Activated T-helper 2 cell treated with anti-CD3 and anti-CD28 coated beads, Interferon-gamma antibody, Interleukin-2, Interleukin-4, amounts not matched to agents 10 μg/mL and 5 μg/mL and 100 μg/mL, durations not matched to agents 14 hours and 24 hours and 36 hours (primary cell): ENCODE measurements at places on chromosomes 11 and 22. TPM values are rescaled to one million over a fixed set of nuclear protein-coding genes. Genes with fewer than 3 reads are reported as not detected.

GRCh38 chr22:25347752-25348102 is 128.3 kb downstream of the CRYBB2 start:
- H3K27ac ChIP-seq, result no peak overlapping the region
- H3K27me3 ChIP-seq, result no peaks in the 10 kb centered on the region
- H3K36me3 ChIP-seq, result peaks cover 34% of the 10 kb centered on the region
- no peaks in the 10 kb centered on the region for H3K4me1 ChIP-seq
- DNase-seq, result no peak
- H3K4me3 ChIP-seq, result no peak overlapping the region

GRCh38 chr11:85815186-85815931 is 4.4 kb upstream of the SYTL2 start:
- no peak overlapping the region for H3K27ac ChIP-seq
- peaks cover 3% of the 10 kb centered on the region for H3K27me3 ChIP-seq
- DNase-seq, result no peak
- H3K4me3 ChIP-seq, result no peak overlapping the region

DNA sequence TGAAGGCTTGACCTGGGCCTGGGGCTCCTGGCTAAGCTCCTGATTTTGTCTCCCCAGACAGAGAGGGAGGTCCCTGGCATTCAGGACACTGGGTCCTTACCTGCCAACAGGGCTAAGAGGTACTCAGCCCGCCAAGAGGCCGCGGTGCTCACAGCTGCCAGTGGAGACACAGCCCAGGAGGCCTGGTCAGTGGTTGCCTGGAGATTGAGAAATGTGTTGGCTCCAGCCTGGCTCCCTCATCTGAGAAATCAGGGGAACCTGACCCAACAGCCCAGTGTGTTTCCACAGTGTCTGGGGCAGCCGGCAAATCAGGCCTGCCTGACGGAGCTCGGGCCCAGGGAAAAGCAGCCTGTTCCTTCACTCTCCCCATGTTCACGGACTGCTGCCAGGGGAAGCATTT is 79.4 kb upstream of the NAV2 start:
- H3K4me3 ChIP-seq, result no peak overlapping the region
- no peaks in the 10 kb centered on the region for H3K27me3 ChIP-seq
- no peaks in the 10 kb centered on the region for H3K4me1 ChIP-seq
- H3K27ac ChIP-seq, result no peak overlapping the region
- H3K36me3 ChIP-seq, result no peaks in the 10 kb centered on the region
- DNase-seq, result no peak

DNA sequence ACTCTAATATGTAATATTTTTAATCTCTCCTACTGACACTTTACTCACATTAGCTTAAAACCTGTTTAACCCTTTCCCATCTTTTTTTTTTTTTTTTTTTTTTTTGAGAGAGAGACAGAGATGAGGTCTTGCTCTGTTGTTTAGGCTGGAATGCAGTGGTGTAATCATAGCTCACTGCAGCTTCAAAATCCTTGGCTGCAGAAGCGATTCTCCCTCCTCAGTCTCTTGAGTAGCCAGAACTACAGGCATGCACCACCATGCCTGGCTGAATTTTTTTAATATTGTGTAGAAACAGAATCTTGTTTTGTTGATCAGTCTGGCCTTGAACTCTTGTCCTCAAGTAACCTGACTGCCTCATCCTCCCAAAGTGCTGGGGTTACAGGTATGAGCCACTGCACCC is 37.3 kb downstream of the PAMR1 start:
- DNase-seq, result no peak
- H3K27me3 ChIP-seq, result peaks cover 19% of the 10 kb centered on the region
- H3K27ac ChIP-seq, result no peak overlapping the region
- H3K4me3 ChIP-seq, result no peak overlapping the region
- no peaks in the 10 kb centered on the region for H3K36me3 ChIP-seq
- H3K4me1 ChIP-seq, result no peaks in the 10 kb centered on the region

GRCh38 chr11:81241672-81242275 is 1491.9 kb downstream of the FAM181B start:
- no peaks in the 10 kb centered on the region for H3K27me3 ChIP-seq
- no peaks in the 10 kb centered on the region for H3K36me3 ChIP-seq
- no peaks in the 10 kb centered on the region for H3K4me1 ChIP-seq
- DNase-seq, result no peak
- no peak overlapping the region for H3K4me3 ChIP-seq

The GSC2 gene
- total RNA-seq, result not detected in 2 replicates

The MGAT3 gene
- 0.11 and 0.21 TPM in 2 replicates for total RNA-seq

DNA sequence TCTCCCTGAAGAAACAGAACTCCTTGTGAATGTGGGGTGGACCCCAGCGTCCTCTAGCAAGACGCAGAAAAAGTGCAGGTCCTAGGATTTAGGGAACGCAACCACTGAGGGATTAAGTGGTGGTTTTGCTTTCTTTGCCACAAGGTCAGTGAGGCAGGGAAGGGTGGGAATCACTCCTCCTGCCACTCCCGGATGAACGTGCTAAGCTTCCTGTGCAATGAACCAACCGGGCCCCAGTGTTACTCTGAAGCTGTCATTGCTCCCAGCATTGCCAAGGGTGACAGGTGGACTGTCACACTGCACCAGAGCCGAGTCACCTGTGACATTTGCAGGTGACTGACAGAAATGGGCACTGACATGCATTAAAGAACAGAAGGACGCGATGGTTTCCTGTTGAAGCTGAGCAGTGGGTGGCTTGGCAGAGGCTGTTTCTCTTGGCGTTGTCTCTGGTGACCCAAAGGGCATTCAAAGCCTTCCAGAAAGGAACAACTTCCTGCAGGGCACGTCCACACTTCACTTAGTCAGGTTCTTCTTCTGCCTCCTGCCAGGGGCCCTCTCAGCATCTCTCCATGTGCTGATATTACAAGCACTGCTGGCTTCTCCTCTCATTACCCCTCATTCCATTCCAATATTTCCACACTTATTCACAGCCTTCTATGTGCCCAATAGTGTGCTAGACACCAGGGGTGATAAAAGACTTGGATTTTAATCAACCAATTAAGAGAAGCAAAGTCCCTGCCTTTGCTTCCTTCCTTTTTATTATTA is 9.7 kb downstream of the KIRREL3 start:
- no peaks in the 10 kb centered on the region for H3K4me1 ChIP-seq
- no peak overlapping the region for H3K27ac ChIP-seq
- no peaks in the 10 kb centered on the region for H3K36me3 ChIP-seq
- peaks cover 12% of the 10 kb centered on the region for H3K27me3 ChIP-seq
- no peak overlapping the region for H3K4me3 ChIP-seq
- no peak for DNase-seq

- no peak overlapping the region for H3K4me3 ChIP-seq
- no peak overlapping the region for H3K27ac ChIP-seq
- no peaks in the 10 kb centered on the region for H3K4me1 ChIP-seq
- DNase-seq, result no peak
Observed at GRCh38 chr11:17722000-17722643, 2.8 kb downstream of the MYOD1 start.

GRCh38 chr22:38657045-38657909 is 839 bp downstream of the CBY1 start:
- peaks cover 10% of the 10 kb centered on the region for H3K4me1 ChIP-seq
- peak; percentile 40 for DNase-seq
- no peaks in the 10 kb centered on the region for H3K27me3 ChIP-seq
- peak overlapping the region; percentile 85 for H3K4me3 ChIP-seq

The PGAP2 gene
- total RNA-seq, result 23.8 and 30.3 TPM in 2 replicates

DNA sequence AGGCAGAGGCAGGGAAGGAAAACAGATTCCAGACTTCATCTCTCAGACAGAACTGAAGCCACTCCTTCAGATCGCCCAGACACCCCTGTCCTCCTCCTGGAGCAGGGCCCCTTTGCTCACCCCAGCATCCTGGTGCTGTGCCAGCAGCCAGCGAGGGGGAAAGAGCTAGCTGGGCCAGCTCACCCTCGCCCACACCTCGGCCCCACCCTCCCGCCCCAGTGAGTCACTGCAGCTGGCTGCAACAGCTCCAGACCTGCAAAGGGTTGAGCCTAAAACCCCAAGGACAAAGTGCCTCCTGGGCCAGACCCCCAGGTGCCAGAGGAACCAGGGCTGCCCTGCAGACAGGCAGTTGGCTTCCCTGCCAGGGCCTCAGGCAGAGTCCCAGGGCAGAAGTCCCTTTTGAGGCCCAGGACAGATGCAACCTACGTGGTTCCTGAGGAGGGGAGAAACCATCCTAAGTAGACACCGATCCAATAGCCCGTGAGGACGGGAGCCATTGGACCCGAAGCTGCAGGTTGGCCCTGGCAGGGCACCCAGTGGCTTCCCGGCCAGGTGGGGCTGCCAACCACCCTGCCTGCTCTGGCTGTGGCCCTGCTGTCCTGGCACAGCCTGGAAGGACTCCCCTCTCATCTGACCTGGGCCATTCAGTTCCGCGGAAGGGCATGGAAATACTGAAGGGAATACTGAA is 7.2 kb downstream of the AHNAK start:
- H3K27ac ChIP-seq, result peak overlapping the region; percentile 48
- no peak for DNase-seq
- H3K27me3 ChIP-seq, result no peaks in the 10 kb centered on the region
- no peak overlapping the region for H3K4me3 ChIP-seq
- H3K36me3 ChIP-seq, result peaks cover 19% of the 10 kb centered on the region

The ACTN3 gene
- 0.07 and 0.14 TPM in 2 replicates for total RNA-seq

DNA sequence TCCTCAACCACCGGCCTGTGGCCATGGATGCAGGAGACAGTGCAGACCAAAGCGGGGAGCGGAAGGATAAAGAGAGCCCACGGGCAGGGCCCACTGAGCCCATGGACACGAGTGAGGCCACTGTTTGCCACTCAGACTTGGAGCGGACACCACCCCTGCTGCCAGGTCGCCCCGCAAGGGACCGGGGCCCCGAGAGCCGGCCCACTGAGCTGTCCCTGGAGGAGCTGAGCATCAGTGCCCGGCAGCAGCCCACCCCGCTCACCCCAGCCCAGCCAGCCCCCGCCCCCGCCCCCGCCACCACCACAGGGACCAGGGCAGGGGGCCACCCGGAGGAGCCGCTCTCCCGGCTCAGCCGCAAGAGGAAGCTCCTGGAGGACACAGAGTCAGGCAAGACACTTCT is 14.5 kb upstream of the SUSD2 start:
- H3K4me3 ChIP-seq, result no peak overlapping the region
- H3K36me3 ChIP-seq, result peaks cover 24% of the 10 kb centered on the region
- H3K4me1 ChIP-seq, result peaks cover 6% of the 10 kb centered on the region
- H3K27me3 ChIP-seq, result no peaks in the 10 kb centered on the region
